ENCODE measurements at places on chromosomes 5 and 9.

DNA sequence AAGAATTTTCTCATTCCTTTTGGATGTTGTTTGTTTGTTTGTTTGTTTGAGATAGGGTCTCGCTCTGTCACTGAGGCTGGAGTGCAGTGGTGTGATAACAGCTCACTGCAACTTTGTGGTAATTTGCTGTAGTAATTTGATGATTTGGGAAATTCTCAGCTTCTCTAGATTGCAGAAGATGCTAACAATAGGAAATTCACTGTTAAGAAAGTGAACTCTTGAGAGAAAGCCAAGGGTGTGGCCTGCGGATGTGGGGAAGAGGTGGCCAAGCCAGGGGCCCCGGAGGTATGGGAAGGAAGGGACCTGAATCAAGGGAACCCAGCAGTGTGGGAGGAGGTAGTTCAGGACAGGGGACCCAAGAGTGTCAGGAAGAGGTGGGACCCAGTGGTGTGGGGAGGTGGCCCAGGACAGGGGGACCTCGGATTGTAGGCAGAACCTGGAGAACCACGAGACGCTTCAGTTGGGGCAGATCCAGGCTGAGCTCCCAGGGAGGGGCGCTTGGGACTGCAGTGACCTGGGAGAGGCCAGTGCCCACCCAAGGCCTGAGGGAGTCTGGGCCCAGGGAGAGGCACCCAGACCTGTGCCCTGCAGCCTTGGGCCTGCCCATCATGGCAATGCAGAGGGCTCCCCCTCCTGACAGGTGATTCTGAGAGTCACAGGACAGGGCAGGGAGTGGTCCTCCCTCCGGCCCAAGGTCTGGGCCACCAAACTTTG is 5.6 kb upstream of the LCN2 start:
- no peak for DNase-seq

- no peak for DNase-seq
Observed at GRCh38 chr5:157004893-157005551, 42.0 kb upstream of the TIMD4 start.

DNA sequence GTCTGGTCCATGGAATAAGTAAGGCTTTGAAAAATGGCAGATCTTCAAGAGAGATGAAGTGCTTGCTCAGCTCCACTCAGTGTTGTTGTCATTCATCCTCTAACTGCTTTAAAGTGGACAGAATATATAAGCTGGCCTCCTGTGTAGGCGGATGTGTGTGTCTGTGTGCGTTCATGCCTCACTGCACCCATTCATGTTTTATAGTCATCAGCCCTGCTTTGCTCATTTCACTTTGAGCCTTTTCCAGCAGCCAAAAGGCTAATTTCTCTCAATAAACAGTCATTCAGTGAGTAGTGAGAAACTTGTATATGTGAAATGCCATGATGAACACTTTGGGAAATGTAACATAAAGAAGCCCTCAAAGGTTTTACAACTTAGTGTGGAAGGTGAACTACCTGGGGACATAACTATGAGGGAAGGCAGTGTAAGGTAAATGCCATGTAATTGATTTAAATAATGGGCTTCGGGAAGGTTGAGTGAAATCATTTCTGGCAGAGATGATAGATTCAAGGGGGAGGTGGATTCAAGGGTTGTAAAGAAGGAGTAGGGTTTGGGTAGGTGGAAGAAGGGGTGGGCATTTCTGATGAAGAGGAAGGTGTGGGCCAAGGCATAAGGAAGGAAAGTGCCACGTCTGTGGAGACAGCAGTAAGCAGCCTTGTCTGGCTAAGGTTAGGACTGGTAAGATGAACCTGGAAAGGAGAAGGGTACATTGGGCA is 15.7 kb downstream of the TTC23L start:
- DNase-seq, result no peak

DNA sequence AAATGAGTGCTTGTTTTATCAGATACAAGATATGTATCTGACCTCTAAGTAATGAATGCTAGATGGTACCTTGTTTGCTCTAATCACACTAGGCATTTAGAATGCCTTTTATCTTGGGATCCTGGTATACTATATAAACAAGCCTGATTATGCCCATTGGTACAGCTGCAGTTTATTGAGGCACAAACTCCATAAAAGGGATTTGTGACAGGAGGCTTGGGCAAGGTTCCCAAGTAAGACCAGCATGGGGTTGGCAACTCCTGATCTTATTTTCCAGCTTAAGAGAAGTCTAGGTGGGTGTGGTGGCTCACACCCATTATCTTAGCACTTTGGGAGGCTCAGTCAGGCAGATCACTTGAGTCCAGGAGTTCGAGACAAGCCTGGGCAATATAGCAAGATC is 93.9 kb upstream of the DMRT1 start:
- no peak for DNase-seq

DNA sequence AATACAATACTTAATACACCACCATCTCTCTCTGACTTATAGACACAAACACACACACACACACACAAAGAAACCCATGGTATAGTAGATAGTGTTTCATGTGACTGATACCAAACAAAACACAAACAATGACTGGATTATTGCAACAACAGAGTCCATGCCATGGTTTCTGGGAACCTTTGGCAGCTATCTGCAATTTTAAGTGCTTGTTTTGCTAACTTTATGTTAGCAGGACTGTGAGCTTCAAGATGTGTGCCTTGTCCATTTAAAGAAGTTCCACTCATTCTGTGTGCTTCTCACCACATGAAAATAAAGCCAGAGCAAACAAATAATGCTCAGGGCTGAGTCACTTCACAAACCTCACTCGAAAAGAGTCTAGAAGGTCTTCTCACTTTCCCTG is 15.1 kb upstream of the LURAP1L start:
- DNase-seq, result no peak

- DNase-seq, result no peak
Observed at GRCh38 chr5:142501890-142502289, 177.1 kb upstream of the SPRY4 start.

DNA sequence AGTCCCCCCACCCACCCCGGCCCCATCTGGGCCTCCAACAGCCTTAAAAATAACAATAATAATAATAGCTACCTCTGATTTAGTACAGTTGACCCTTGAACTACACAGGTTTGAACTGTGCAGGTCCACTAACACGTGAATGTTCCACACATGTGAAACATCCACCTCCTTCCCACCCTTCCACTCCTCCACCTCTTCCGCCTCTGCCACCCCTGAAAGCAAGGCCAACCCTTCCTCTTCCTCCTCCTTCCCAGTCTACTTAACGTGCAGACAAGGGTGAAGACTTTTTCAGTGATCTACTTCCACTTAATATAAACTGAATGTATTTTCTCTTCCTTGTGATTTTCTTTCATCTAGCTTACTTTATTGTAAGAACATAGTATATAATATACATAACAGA is 10.8 kb downstream of the PDGFRB start:
- DNase-seq, result no peak

DNA sequence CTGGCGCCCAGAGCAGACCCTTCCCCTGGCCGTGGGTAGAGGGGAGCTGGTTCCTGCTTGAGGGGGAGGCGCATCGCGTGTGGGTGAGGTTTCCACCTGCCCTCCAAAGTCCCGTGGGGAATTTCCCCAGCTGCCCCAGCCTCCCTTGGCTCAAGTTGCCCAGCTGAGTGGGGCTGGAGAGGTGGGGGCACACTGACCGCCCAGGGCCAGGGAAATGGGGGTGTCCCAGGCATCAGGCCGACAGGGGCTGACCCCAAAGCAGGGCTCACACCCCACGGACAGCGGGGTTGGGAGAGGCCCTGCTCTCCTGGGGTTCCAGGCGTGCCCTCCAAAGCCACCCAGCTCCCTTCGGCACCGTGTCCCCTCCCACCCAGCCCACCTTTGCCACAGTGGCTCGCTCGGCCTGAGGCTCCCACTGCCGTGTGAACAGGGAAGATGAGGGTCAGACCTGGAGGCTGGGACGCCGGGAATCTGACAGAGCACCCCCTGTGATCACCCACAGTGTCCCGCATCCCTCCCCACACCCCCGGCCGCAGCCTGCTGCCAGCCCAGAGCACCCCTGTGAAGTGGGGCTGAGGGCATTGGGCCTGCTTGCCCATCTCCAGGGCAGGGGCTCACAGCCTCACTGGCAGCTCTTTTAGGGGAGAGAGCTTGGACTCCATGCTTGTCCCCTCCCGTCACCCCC is 933 bp upstream of the EGFL7 start:
- DNase-seq, result no peak

DNA sequence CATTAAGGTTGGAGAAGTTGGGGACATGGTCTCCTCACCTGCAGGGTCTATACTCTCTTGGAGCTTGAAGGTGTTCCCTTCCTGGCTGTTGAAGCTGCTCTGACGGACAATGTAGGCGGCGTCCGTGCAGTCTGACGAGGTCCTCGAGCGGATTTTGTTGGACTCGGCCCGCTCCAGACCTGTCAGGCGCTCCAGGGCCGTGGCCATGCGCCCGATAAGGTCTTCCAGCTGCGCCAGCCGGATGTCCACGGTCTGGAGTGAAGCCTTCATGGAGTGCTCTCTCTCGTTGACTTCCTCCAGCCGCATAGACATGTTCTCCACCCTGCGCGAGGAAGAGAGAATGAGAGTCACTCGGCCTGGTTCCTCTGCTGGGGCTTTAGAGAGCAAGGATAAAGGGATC is 122.6 kb upstream of the KLF9 start:
- DNase-seq, result no peak

DNA sequence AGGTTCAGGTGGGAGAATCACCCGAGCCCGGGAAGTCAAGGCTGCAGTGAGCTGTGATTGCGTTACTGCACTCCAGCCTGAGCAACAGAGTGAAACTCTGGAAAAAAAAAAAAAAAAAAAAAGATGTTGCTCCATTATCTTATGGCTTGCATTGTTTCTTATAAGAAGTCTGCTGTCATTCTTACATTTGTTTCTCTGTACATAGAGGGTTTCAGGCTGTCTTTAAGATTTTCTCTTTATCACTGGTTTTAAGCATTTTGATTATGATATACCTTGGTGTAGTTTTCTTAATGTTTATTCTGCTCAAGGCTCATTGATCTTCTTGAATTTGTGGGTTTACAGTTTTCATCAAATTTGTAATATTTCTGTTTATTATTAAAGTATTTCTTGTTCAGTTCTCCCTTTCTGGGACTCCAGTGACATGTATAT is 35.2 kb downstream of the MVB12B start:
- no peak for DNase-seq

GRCh38 chr9:114053246-114054005 is 24.7 kb downstream of the AMBP start:
- DNase-seq, result no peak

GRCh38 chr9:127182901-127183746 is 60.7 kb upstream of the ANGPTL2 start:
- DNase-seq, result no peak

DNA sequence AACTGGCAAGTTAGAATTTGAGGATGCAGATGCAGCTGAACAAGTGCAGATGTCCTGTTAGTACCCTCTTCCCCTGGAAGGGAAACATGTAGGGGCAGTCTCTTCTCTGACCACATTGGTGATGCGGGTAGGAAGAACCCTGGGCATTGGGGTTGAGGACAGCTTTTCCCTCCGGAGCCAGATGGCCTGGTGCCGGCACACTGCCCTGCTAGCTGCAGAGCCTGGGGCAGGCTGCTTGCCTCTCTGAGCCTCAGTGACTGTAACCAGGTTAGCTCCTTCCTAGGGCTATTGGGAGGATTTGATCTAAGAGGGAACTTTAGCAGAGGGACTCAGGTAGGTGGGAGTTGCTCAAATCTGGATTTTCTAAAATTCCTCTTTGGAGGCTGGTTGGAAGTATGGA is 148.4 kb downstream of the HSPA4 start:
- no peak for DNase-seq

- no peak for DNase-seq
Observed at GRCh38 chr9:97545486-97545885, 44.0 kb downstream of the TMOD1 start.

- DNase-seq, result no peak
Observed at GRCh38 chr5:84535281-84535680, 150.6 kb upstream of the EDIL3 start.

DNA sequence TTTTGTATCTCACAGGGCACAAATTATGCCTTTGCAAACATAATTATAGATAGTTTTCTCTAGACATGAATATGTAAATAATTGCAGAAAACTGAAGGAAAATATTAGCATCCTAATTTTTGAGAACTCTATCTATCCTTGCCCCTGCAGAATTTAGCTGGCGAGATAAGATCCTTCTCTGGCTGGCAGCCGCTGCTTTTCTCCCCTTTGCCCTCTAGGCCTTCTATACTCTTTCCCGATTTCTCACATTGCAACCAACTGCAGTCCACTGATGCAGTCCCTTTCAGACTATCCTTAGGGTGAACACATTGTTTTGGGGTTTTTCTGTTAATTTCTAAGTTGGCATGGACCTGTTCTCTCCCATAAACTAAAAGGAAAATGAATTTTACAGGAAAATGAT is 91.3 kb downstream of the CD180 start:
- no peak for DNase-seq

GRCh38 chr5:169160405-169160901 is 140.5 kb downstream of the SLIT3 start:
- DNase-seq, result no peak

DNA sequence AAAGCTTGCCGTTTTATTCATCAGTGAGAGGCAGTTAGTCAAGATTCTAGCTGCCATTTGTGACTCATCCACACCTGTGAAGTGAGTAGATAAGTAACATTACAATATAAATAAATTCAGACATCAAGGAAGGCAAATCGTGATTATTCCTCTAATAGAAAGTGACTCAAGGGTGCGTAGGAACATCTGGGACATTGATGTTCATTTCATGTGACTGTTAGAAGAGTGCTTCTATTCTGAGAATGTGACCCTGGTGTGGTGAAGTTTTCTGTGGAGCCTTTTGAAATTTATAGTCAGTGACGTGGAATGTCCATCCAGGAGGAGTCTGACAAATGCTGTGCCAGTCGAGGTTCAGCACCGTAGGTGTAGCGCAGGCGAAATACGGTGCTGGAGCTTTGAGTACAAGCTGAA is 48.4 kb upstream of the FAM240B start:
- no peak for DNase-seq

GRCh38 chr5:54774281-54775170 is 210.9 kb downstream of the ESM1 start:
- DNase-seq, result no peak

DNA sequence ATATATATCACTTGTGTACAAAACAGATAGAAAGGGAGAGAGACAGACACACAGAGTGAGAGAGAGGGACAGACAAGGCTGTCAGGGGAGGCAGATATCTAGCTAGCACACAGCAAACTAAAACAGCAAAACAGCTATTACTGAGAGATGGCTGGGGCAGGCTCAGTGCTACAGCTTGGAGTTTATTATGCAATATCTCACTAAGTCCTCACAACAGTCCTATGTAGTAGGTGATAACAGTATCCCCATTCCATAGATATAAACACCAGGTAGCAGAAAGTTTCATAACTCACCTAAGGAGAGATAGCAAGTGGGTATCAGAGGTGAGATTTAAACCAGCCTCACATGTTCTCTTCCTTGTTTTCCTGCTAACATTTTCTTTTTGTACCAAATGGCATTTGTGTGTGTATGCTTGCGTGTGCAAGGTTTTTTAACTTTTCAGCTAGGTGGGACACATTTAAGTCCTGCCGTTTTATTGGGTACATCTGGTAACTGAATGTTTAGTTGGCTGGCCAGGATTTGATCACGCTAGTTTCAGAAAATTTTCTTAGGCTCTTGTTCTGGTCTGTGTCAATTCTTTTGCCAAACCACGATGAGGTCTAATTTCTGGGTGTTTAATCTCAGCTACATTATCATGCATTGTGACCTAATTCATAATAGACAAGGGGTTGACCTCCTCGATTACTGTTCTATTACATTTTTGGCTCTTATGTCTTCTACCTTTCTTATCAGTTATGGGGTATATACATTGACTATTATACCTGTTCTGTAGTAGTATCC is 105.1 kb downstream of the LMNB1 start:
- DNase-seq, result no peak
